ENCODE measurements at places on chromosomes 7 and 10.

DNA sequence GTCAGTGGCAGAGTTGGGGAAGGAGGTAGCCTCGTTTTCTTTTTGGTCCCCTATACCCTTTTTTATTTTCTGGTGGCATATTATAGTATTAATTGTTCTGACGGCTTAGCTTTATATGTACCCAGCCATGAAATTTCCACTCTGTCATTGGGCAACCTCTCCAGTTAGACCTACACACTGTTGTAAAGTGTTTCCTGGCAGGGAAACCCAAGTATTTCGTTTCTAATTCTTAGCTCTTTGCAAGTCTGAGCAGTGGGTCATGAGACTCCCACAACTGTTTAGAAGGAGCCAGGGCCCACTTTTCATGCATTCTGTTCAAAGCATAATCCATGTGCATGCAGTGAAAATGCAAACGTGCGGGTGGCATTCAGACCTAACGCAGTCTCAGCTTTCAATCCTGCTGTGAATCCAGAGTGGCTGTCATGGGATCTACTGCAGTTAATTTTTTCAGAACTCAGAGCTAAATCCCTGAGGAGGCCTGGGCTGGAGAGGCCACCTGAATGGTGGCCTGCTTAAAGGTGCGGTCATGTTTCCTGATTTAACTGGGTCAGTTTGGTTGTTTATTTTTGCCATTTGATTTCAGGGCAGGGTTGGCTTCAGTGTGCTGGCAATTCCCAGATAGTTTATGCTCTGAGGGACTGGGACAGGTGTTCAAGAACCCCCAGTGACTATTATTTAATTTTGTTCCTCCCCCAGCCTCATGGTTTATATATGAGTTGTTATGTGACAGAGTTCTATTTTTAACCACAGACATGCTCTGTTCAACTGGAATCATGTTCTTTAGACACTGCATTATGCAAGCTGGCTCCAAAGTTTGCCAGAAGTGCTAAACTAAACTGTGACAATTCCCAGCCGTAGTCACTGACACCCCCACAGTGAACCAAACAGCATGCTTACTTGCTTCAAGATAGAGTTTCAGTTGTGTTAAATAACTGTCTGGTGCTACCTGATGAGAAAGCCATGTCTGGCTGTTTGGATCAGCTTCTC is 27.4 kb upstream of the SYPL1 start:
- DNase-seq = no peak

GRCh38 chr10:1054684-1055083 is 1.5 kb upstream of the WDR37 start:
- no peak for DNase-seq

- no peak for DNase-seq
These were observed 5.3 kb upstream of the EBF3 start for GRCh38 chr10:129969184-129969910.

GRCh38 chr10:89782470-89782869 is 81.1 kb downstream of the KIF20B start:
- no peak for DNase-seq

GRCh38 chr7:158018098-158018762 is 569.4 kb downstream of the PTPRN2 start:
- no peak for DNase-seq

- DNase-seq = no peak
These were observed 124.9 kb upstream of the NEBL start for GRCh38 chr10:21021843-21022594.

DNA sequence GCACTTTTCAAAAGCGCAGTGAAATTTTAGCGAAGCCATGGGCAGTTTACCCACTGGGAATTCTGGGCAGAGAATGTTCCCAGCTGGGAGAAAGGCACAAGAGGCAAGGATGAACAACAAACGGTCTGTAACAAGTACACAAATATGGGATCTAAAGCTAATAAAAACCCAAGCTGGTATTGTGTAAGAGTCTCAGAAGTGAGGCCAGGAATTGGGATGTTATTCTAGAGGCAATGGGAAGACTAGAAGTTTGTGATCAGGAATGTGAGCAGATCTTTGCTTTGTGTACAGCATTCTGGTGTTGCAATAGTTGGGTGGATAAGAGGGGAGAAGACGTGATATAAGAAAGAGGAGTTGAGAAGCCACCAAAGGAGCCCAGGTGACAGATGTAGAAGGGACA is 15.0 kb downstream of the FZD9 start:
- DNase-seq = no peak
